ENCODE measurements at places on chromosomes 7 and 10.

GRCh38 chr7:147014286-147014955 is 897.8 kb downstream of the CNTNAP2 start:
- DNase-seq = no peak

- no peak for DNase-seq
Observed at GRCh38 chr7:2321020-2321419, 6.8 kb upstream of the SNX8 start.

GRCh38 chr10:31762316-31762715 is 166.3 kb downstream of the ARHGAP12 start:
- no peak for DNase-seq

DNA sequence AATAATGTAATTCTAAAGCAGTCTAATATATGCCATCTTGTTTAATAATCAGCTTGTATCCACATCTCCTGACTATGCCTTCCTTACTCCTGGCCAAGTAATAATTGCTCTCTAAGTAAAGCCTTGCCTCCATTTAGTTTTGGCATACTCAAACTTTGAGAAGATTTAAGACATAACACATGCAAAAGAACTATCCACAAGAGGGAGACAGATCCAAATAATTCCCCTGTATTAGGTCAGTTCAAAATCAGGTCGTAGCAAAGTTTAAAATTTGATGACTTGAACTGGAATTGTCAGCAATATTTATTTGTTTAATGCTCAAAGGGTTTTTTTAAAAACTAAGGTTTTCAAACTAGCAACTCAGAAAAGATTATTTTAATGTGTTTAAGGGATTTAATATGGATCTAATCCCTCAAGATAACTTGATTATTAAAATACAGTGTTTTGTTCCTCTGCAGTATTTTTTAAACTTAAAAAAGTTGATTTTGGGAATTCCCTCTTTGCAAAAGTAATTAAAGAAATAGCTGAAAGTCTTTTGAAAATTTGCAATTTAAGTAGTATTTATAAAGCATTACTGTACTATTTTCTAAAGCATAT is 95.3 kb downstream of the HDAC9 start:
- no peak for DNase-seq

GRCh38 chr10:86371116-86371515 is 4.5 kb upstream of the GRID1 start:
- no peak for DNase-seq

DNA sequence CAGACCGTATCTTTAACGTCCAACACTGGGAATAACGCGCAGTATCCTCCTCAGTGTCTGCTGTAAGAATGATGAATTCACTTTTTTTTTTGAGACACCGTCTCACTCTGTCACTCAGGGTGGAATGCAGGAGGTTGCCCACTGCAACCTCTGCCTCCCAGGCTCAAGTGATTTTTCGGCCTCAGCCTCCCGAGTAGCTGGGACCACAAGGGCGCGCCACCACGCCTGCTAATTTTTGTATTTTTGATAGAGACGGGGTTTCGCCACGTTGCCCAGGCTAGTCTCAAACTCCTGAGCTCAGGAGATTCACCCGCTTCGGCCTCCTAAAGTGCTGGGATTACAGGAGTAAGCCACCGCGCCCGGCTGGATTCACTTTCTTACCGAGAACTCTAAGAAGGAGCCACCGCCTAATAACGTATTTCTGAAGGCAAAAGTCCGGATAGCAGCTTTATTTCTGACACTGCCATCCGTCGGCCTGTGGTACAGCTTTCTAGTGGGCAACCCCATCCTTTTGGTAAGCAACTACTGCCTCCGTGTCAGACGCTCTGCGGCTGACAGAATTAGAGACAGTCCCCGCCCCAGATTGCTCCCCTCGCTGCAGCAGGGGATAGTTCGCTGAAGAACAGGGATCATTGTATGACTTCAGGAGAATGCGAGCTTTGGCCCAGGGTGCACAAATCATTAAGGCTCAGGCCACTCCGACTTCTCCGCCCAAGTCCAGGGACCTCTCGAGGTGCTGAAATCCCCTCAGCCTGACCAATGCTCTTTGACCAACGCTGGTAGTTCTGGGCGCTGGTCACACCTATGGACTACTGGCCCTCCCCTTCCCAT is 662 bp downstream of the POLR3A start:
- no peak for DNase-seq

DNA sequence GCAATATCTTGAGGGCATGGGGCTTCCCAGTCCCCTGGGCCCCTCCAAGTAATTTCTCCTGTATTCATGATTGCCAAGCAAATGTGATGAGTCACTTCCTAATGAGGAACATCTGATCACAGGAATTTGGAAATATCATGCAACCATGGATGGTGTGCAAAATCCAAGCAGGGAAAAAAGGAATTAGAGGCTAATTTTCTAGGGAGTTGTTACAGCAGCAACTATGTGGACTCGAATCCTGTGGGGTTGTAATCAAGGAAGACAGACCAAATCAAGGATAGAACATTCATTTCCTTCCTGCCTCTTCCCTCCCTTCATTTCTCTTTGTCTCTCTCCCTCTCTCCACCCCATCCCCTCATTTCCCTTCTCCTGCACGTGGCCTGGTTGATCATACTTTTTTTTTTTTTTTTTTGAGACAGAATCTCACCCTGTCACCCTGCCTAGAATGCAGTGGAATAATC is 23.9 kb upstream of the AGFG2 start:
- no peak for DNase-seq

GRCh38 chr10:49540056-49540797 is 1.3 kb upstream of the ERCC6 start:
- no peak for DNase-seq

- DNase-seq = no peak
Observed at GRCh38 chr10:128629111-128630096, 503.2 kb upstream of the MKI67 start.

GRCh38 chr10:60429084-60429849 is 39.6 kb upstream of the ANK3 start:
- DNase-seq = no peak

- DNase-seq = no peak
Observed at GRCh38 chr7:87635921-87636320, 7.7 kb downstream of the RUNDC3B start.

- no peak for DNase-seq
Observed at GRCh38 chr10:82661701-82662100, 786.7 kb downstream of the NRG3 start.

DNA sequence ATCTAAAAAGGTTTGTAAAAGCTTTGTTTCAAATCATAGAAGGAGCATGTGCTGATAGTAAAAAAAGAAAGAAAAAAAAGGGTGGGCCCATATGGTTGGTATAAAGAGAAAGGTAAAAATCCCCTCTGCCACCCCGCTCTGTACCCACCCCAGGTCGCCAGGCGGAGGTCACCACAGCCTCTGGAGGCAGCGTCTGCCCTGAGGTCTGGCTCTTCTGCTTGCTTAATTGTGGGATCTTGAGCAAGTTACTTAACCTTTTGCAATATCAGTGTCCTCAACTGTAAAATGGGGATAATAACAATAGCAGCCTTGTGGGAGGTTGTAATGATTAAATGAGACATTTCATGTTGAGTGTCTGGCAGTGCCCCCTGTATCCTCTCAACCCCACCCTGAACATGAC is 10.7 kb upstream of the PCBD1 start:
- DNase-seq = no peak

- no peak for DNase-seq
Observed at GRCh38 chr10:107043461-107043860, 121.0 kb downstream of the SORCS1 start.

DNA sequence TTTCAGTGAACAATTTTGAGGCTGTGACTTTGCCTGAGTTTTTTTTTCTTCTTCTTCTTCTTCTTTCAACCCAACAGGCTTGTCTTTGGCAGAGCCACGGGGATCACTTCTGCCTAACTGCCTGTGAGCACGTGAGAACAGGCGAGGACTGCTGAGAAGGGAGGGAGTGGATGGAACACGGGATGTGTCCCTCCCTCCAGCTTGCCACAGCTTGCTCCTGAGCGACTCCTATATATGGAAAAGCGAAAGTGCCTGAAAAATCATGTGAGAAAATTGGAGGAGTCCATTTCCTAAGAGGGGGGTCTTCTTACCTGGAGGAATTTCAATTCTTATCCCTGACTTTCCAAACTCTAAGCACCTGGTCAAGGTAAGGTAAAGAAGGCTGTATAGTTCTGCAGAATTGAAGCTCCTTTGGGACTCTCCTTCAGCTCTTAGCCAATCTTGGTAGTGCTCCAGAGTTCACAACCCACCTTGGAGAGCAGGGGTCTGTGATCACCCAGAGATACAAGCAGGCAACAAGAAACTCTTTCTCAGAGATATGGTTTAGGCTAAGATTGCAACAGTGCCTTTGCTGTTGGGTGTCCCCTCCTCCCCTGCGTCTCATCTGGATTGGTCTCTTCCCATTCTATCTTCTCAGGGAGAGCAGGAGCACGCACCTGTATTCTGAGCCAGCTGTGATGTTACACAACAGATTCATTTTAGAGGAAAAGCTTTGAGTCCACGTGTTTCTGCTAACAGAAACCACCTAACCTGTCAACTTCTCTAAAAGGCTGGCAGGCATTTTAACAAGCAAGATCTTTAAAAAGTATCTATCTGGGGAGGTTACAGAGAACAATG is at the start of gene MAT1A:
MAT1A (minus strand) TSS at position 208 of the 837 bp plus-strand sequence. CDS start 235 bp downstream, outside the sequence.
- DNase-seq = no peak

GRCh38 chr7:93039786-93040185 is 78.0 kb downstream of the SAMD9 start:
- DNase-seq = no peak

DNA sequence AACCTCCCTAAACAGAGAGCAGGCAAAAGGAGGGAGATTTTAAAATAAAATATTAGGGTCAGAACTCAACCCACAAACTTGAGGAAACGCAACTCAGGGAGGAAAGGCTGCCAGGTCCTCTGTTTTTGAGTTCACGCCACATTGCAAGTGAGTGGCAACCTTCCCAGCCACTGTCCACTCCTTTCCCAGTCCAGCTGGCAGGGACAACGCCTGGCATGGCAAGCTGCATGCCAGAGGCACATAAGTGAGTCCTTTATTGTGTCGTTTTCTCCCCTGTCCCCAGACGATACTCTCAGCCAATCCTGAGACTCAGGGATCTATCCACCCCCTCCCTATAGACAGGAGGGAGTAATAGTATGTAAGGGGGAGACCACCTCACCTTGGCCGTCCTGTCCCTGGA is 22.4 kb downstream of the FBXW4 start:
- DNase-seq = no peak

DNA sequence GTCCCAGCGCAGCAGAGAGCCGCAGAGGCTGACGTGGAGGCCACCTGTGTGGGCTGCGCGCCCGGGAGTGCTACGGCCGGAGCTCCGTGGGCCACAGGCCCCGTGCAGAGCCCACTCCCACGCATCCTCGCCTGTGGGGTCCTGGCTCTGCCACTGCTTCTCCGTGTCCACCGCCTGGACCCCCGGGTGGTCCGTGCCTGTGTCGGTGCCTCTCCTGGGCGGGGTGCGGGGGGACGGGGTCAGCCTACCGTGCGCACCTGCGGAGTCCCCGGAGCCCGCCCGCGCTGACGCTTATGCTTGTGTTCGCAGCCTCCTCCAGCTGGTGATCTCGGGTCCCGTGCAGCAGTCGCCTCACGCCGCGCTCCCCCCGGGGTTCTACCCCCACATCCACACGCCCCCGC is 7.8 kb upstream of the ZNF853 start:
- no peak for DNase-seq

- DNase-seq = no peak
Observed at GRCh38 chr7:102434039-102434486, 688 bp downstream of the ORAI2 start.
